ENCODE measurements at places on chromosomes 5 and 9.

- no peak for DNase-seq
Observed at GRCh38 chr9:68727636-68728035, 22.6 kb downstream of the PIP5K1B start.

GRCh38 chr5:105504-106070 lies 13.6 kb downstream of the PLEKHG4B start:
- DNase-seq, result no peak

DNA sequence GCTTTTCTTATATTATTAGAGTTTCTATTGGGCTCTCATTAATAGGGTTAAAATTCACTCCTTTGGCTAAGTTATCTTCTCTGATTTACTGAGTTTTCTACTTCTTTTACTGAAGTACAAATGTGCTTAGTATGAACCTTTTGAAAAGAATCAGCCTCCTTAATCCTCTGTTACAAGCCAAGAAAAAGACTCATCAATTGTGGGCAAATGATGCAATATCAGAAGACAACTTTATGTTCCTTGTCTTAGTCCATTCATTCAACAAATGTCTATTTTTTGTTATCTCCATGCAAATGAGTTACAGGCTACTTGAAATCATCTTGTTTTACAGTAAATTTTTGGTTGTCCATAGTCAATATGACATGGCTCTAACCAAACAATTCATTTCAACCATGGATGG lies 40.3 kb downstream of the SNCAIP start:
- DNase-seq, result no peak

DNA sequence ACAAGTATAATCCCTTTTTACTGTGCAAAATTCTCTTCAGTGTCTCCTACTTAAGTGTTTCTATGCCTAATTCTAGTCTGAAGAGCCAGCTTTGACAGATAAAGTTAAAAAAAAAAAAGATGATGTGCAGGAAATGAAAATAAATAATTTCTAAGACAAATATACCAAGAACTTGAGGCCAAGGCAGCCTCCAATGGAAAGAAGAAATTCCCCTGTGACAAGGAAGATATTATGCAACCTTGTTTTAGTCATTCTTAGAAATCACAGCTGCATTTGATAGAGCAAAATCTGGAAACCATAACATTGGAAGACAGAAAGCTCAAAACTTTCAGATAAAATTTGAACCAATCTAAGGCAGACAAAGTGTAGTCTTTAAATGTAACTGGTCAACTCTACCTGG lies 375.9 kb upstream of the TLE4 start:
- no peak for DNase-seq

DNA sequence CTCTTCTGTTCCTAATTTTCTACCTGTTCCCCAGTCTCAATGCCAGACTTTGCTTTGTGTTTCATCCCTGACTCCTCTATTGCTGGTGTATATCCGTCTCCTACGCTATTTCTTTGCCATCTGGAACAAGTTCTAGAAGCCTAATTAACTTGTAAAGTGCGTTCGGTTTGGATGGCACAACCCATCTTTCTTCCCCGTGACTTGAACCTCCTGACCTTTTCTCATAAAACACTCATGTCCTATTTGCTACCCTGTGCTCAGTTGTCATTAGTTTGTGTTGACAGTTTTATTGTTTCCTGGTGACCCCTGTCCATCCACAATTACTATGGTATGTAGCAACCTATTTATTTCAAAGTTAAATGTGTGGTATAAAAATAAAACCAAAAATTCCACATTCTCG lies 323.5 kb downstream of the TLE4 start:
- no peak for DNase-seq

GRCh38 chr9:14424983-14425382 lies 111.0 kb upstream of the NFIB start:
- no peak for DNase-seq

- DNase-seq, result no peak
Observed at GRCh38 chr5:155307229-155307628, 293.7 kb downstream of the KIF4B start.

DNA sequence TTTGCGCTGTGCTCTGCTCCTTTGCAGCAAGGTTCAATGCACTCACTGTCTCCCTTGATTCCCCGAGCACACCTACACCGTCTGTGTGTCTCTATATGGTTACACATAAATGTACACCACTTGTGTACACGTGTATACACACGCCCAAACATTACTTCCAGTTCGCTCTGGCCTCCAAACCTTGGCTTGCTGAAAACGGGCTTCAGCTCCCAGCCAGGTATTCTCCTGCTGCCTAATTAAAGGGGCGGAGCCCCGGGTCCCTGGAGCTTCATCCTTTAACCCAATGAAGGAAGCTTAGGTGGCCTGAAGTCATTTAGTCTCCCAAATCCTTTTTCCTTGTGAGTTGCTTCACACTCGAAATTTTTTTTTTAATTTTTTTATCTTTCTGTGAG lies 4.6 kb downstream of the ISL1 start:
- no peak for DNase-seq

GRCh38 chr9:3138231-3139229 lies 294.6 kb upstream of the PUM3 start:
- no peak for DNase-seq

GRCh38 chr9:94169968-94170367 lies 85.7 kb downstream of the PTPDC1 start:
- no peak for DNase-seq

DNA sequence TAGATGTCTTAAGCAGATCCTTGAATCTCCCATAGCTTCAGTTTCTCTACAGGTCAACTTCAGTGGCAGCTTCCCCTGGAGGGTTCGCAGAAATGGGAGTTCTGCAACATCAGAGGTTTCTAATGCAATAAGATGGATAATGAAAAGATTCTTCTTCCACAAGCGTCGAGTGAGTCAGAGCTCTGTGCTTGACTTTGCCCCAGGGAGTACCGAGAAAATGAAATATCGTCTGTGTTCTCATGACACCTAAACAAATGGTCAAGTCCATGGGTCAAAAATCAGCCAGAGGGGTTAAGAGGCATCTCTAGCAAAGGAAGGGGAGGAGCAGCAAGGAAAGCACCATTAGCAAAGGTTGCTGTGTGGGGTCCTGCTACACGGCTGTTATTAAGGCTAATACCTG lies 3.2 kb upstream of the ADRA1B start:
- no peak for DNase-seq

DNA sequence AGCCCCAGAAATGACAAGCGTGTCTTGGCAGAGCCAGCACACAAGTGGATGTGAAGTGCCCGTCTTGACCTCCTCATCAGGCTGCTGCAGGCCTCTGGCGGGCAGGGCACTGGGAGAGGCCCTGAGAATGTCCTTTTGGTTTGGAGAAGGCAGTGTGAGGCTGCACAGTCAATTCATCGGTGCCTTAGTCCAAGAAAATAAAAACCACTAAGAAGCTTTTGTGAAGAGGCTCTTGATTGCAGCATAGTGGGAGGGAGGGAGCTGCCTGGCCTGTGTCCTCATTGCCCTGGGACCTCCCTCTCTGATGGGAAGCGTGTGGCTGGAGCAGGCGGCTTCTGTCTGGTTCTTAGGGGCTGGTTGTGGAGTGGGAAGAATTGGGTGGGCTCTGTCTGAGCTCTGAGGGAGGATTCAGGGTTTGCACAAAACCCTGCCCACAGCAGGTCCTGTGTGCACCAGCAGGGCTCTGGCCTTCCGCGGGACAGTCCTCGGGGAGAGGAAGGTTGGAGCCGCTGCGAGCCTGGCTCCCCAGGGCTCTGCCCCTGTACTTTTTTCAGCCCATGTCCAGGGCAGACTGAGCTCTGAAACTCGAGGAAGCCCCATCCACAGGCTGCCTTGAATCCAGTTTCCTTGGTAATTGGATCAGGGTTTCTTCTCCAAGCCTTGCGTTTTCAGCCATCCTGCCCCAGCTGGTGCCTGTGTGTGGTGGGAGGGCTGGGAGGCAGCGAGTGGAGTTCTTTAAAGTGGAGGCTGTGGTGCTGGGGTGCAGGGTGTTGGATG lies 1.1 kb downstream of the HRCT1 start:
- no peak for DNase-seq
